ENCODE measurements at places on chromosomes 4 and X.

GRCh38 chrX:77510007-77510406, 62.8 kb downstream of the FGF16 start:
- no peak for DNase-seq

DNA sequence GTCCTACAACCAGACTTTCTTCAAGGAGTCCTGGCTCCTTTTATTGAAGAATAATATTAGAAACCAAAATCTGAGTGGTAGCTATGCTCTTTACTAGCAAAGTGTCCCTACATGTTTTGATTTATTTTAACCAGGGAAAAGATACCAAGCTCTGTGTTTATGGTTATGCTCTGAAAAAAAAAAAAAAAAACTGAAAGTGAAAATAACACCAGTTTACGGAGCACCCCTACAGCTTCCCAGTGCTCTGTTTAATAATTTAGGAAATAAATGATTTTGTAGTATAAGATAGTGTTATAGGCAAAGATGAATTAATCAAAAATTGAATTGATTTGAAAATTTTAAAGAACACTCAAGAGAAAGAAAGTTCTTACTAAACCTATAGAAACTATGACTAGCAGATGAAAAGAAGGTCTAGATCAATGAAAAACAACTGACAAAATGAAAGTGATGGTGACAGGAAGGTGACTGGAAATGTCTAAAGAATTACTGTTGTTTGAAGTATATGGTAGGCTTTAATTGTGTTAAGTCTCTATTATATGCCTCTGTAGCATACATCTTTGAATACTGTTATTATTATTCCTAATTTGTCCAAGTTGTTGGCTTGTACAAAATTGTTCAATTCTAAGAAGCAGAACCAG, 1698.4 kb upstream of the PCDH10 start:
- no peak for DNase-seq

DNA sequence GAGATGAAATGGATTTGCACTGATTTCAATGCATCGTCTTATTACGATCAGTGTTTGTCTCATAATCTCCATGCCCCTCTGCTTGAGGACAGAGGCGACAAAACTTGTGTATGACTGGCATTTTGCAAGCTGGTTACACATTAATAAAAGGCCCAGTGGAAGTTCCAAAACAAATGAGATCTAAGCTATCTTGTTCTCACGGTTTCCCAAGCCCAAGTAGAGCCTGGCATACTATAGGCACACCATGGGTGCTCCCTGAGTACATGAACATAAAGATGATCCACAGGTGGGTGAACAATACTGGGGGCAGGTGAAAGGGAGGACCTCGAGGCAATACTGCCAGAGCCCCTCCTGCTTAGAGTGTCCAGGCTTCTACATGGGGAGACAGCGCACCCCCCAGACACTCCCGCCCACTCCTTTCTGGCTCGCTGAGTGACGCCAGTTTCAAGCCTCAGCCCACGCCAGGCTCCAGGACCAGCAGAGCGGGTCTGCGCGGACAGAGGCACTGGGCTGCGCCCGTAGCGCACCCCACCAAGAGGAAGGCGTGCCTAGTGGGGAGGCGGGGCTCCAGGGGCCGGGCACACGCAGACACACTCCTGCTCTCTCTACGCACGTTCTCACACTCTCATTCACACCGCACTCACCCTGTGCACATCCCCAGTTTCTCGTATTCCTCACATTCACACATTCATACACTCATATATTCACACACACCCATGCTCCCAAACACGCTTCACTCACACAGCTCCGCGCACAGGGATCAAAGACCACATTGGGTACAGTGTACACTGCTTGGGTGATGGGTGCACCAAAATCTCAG, 8.9 kb upstream of the GSX2 start:
- peak; percentile 9 for DNase-seq

- no peak for DNase-seq
Measured at GRCh38 chrX:50618788-50619558, 148.3 kb upstream of the DGKK start.

GRCh38 chr4:105135785-105136184, 10.9 kb upstream of the TET2 start:
- no peak for DNase-seq

DNA sequence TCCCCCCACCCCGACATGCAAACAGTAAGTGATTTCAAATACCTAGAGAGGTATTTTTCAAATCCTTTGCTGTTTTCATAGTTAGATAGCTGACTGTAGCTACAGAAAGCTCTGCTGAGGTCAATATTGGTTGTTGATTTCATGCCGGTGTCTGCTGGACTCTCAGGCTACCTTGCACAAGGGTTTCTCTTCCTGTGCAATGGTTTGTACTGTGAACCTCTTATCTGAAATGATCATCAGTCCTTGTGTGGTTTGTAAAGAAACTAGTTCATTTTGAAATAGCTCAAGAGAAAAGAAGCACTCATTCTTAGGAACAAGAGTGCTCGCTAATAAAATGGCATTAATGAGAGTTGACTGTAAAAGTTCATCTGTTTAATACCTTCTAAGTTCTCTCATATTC, 2.1 kb downstream of the MTM1 start:
- DNase-seq, result no peak

GRCh38 chr4:6746721-6747293, 30.8 kb downstream of the BLOC1S4 start:
- DNase-seq, result peak; percentile 87

DNA sequence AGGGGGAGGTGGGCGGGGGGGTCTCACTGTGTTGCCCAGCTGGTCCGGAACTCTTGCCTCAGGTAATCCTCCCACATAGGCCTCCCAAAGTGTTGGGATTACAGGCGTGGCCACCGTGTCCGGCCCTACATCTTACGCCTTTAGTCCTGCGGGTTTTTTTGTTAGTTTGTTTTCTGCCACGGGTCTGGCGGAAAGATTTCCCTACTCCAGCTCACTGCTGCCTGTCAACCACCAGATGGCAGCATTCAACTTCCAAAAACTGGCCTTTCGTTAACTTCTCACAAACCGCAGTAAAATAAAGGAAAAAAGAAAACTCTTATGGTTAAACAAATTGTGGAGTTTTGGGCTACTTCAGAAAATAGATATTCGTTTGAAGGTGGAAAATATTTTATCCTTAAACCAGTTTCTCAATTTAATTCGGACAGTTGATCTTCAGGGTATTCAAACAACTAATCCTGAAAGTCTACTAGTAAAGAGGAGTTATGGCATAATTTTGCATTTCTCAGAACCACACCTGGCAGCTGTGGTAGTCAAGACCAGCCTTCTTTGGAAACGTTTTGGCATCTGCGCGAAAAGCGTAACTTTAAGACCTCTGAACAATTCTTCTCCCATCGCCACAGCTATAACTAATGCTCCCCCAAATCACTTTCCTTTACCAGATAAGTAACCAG, 41.1 kb downstream of the LUZP4 start:
- peak; percentile 77 for DNase-seq

DNA sequence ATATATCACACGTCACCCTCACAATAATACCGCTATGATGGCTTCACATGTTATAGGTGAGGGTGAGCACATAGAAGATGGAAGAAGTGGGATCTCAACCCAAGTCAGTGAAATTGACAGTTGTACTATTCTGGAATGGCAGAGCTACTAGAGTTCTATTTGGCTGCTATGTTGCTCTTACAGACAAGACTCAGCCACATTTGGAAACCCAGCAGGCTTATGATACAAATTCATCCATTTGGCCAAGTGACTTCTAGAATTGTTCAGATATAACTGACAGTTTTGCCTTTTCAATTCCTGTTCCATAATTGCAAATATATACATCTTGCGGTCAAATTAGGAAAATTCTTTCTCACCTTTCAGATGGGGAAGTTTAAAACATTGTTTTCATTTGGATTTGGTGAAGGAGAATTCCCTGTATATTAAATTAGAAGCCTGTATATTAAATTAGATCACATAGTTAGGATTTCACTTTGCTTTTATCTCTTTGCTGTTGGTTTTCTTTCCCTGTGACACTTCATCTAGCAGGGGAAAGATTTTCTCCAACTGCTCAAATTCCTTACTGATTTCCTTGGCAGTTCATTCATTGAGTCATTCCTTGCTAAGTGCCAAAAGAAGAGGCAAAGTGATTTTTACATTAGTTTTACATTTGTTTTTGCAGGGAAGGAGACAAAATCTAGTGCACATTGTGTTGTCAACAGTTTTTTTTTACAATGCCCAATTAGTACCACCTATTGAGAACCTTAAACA, 120.6 kb upstream of the TBC1D9 start:
- DNase-seq, result no peak

GRCh38 chr4:36274158-36274557, 7.3 kb upstream of the DTHD1 start:
- no peak for DNase-seq

DNA sequence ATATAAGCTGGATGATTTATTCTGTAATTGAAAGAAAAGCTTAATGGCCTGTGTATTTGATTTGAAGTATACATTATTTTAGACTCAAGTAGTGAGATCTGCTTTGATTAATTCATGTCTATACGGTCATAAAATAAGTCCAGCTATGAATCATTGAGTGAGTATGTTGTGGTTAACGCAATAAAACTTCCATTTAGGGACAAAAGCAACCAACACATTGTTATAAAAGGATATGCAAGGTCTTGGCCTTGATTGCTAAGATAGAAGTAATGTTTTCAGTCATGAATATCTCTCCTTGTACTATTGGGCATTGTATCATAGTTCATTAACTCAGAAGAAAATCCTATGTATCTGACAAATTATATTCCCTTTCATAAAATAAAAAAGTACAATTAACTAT, 162.1 kb downstream of the EPHA5 start:
- DNase-seq, result no peak

- DNase-seq, result no peak
Measured at GRCh38 chrX:51437521-51437920, 58.9 kb downstream of the NUDT11 start.

DNA sequence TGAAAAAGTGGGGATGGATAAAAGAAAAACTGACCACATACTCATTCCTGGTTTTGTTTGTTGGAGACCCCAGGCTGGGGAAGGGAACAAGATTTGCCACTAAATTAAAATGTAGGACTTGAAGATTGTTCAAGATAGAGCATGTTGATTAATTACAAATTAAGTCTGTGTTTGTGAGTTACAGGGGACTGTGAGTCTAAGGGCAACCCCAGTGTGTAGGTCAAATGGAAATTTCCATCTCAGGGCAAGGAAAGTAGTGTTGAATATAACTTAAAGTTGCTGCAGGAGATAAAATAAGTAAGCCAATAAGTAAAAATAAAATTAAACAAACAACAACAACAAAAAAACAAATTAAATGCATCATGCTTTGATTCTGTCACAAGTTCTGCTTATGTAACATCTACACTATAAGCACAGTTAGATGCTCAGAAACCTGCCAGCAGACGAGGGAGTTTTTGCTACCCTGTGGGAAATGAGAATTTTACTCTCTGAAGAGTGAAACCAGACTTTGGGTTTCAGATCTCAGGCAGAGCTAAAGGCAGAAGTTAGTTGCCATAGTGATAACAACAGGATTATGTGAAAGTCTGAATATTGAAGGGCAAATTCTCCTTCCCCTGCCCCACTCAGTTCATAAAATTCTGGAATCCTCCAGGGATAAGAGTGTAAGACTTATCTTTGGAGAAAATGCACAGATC, 352.3 kb downstream of the GRXCR1 start:
- no peak for DNase-seq

DNA sequence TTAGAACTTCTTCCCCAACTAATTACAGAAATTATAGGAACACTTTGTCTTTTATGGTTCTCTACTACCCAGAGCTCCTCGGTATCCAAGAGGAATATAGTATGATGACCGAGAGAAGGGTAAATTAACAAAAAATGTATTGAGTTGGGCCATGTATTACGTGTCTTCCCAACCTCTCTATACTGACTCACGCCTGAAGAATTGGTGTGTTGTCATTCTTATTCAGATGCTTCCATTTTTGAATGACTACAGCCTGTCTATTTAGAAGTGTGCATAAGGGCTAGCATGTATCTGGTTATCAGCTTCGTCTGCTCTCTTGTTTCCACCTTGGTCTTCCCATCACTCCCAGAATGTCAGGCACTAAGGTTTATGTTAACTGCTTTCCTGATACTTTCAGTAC, 24.5 kb upstream of the SCD5 start:
- DNase-seq, result no peak

- no peak for DNase-seq
Measured at GRCh38 chr4:171629182-171629581, 184.0 kb upstream of the GALNTL6 start.

GRCh38 chrX:154408659-154409221, 314 bp downstream of the DNASE1L1 start:
- DNase-seq, result no peak

DNA sequence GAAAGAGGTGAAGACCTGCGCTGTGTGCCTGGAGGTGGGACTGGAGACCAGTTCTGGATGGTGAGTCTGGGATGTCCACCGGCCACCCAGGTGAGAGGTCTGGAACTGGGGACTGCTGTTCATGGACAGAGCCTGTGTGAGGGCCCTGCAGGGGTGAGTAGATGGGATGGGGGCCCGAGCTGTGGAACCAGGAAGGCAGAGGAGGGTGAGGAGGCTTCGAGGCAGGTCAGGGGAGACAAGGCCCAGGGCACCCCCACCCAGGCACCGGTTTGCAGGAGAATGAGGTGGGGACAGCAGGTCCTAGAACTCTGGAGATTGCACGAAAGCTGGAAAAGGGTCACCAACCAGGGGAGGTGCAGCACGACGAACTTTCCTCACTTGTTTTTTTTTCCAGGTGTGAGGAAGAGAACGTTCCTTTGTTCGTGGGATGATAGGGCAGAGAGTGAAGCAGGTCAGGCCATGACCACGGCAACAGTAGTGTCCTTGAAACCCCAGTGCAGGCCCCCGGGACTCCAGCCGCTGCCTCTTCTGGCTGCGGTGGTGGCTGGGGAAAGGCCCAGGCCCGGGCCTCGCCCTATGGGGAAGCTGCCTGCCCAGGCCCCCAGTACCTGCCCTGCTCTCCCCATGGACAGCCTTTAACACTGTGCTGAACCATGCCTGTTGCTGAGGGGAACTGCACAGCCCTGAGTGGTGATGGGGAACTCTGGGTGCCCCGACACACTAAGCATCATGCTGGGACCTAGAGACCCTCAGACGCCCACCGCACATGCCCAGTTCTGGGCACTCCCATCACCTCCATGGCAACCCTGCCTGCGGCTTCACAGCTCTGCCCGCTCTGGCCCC, 22.9 kb downstream of the TNIP2 start:
- no peak for DNase-seq

DNA sequence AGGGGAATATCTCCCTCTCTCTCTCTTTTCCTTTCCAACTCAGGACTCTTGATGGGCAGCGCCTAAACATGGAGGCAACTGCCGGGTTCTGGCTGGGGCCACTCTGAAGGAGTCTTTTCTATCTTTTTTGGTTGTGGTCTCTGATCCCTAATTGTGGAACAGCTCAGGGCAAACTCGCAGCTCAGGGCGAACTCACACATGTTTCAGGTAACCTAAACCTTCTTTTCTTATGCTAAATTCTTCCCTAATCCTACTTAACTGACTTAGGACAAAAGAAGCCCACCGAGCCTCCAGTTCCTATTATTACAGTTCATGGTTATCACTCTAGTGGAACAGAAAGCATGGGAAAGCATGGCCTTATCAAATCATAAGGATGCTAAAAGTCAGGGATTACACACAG, 21.3 kb downstream of the ETDA start:
- DNase-seq, result no peak

- no peak for DNase-seq
Measured at GRCh38 chr4:185728893-185729292, 83.1 kb downstream of the SORBS2 start.

Measured in NCI-H2081 (cell line).